Glutamatergic neuron (in vitro differentiated cells): ENCODE measurements at places on chromosomes 16 and 17. TPM values are rescaled to one million over a fixed set of nuclear protein-coding genes. Genes with fewer than 3 reads are reported as not detected.

DNA sequence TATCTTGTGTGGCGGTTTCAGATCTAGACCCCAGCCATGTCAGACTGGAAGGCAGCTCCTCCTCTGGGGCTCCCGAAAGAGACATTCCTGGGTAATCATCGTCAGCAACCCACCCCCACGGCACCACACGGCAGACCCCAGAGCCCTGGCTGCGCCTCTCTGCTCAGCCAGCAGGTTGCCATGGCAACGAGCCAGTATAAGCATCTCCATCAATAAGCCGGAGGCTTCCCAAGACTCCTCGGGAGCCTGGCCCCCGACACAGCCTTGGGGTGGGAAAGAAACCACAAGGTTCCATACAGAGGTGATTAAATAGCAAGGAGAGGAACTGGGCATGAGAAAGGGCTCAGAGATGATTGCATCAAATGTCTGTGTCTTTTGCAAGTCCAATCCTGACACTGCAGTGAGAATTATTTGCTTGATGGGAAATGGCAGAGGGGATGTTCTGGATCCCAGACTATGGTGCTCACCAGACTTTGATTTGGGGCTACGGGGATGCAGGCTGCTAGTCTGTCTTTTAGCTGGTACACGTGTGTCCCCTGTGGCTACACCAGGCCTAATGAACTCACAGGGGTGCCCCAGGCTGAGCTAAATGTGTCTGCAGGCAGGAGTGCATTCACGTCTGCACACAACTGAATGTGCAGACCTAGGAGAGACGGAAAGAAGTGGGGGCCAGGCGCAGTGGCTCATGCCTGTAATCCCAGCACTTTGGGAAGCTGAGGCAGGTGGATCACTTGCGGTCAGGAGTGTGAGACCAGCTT is 320.5 kb upstream of the TNRC6C start:
- peaks cover 14% of the 10 kb centered on the region for H3K27me3 ChIP-seq
- peaks cover 22% of the 10 kb centered on the region for H3K4me1 ChIP-seq
- H3K27ac ChIP-seq = peak overlapping the region; percentile 59
- DNase-seq = peak; percentile 69
- H3K4me3 ChIP-seq = peak overlapping the region; percentile 61

- DNase-seq = no peak
- H3K36me3 ChIP-seq = no peaks in the 10 kb centered on the region
- no peaks in the 10 kb centered on the region for H3K4me1 ChIP-seq
- no peak overlapping the region for H3K4me3 ChIP-seq
- no peaks in the 10 kb centered on the region for H3K27me3 ChIP-seq
- no peak overlapping the region for H3K27ac ChIP-seq
These were observed 133.5 kb downstream of the BRIP1 start for GRCh38 chr17:61729690-61730268.

DNA sequence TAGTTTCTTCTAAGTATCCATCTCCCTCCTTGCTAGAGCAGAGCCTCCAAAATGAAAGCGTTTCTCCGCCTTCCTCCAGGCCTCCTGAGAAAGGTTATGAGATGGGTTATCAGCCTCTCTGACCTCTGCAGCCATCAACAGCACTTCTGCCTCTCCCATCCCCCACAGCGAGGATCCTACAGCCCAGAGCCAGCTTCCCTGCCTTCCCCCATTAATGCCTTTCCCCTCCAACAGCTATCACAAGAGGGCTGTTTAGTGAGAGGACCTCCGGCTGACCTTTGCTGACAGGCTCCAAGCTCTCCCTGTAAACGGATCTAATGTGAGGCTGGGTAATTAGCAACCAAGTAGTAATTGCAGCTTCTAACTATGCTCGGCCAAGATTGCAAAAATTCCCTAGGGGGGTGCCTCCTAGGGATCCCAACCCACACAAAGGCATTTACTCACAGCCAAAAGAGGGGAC is 55.8 kb downstream of the ZFHX3 start:
- peaks cover 4% of the 10 kb centered on the region for H3K27me3 ChIP-seq
- DNase-seq = peak; percentile 74
- peak overlapping the region; percentile 50 for H3K27ac ChIP-seq
- peak overlapping the region; percentile 67 for H3K4me3 ChIP-seq
- H3K4me1 ChIP-seq = peaks cover 35% of the 10 kb centered on the region
- no peaks in the 10 kb centered on the region for H3K36me3 ChIP-seq

DNA sequence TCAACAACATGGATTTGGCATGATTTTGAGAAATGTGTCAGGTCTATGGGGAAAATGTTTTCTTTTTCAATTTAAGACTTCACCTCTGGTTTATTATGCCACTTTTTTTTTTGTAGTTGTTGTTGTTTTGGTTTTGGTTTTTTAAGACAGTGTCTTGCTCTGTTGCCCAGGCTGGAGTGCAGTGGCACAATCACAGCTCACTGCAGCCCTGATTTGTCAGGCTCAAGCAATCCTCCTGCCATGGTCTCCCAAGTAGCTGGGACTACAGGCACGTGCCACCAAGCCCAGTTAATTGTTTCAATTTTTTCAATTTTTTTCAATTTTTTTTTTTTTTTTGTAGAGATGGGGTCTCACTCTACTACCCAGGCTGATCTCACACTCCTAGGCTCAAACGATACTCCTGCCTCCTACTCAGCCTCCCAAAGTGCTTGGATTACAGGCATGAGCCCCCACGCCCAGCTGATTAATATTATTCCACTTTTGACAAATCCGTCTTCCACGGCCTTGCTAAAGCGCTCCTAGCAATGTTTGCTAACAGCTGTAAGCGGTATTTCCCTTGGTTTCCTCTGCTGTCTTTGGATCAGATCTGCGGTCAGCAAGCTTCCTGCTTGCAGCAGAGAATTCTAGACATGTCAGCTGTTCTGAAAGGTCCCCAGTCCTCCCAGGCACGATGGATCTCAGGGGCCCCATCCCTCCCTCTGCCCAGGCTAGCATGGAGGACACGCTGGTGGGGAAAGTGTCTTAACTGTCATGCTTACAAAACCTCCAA is 7.0 kb upstream of the MILR1 start:
- H3K4me3 ChIP-seq = no peak overlapping the region
- H3K27ac ChIP-seq = no peak overlapping the region
- peaks cover 2% of the 10 kb centered on the region for H3K27me3 ChIP-seq
- H3K36me3 ChIP-seq = peaks cover 19% of the 10 kb centered on the region
- no peaks in the 10 kb centered on the region for H3K4me1 ChIP-seq
- DNase-seq = no peak

DNA sequence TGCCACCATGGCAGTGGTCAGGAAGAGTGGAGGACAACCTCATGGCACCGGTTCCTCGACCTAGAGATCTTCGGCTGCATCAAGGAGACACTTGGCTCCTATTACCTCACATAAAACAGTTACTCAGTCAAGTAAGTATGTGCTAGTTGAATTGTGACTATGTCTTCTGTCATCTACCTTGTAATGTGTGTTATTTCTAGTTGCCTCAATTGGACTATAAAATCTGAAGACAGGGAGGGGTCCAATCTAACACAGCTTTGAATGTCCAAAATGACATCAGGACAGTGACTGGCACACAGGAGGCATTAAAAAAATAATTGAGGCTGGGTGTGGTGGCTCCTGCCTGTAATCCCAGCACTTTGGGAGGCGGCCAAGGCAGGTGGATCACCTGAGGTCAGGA is 17.2 kb downstream of the C16orf86 start:
- no peak overlapping the region for H3K27ac ChIP-seq
- H3K36me3 ChIP-seq = no peaks in the 10 kb centered on the region
- H3K4me1 ChIP-seq = no peaks in the 10 kb centered on the region

GRCh38 chr16:535446-536405 is 8.2 kb downstream of the CAPN15 start:
- DNase-seq = no peak
- H3K36me3 ChIP-seq = no peaks in the 10 kb centered on the region
- no peak overlapping the region for H3K27ac ChIP-seq
- H3K27me3 ChIP-seq = no peaks in the 10 kb centered on the region

- H3K4me3 ChIP-seq = no peak overlapping the region
- no peaks in the 10 kb centered on the region for H3K36me3 ChIP-seq
- no peak overlapping the region for H3K27ac ChIP-seq
- peaks cover 4% of the 10 kb centered on the region for H3K27me3 ChIP-seq
- H3K4me1 ChIP-seq = no peaks in the 10 kb centered on the region
These were observed 7.3 kb downstream of the BRIP1 start for GRCh38 chr17:61856035-61856434.

GRCh38 chr16:89094252-89094879 is 714 bp downstream of the ACSF3 start:
- peaks cover 42% of the 10 kb centered on the region for H3K4me1 ChIP-seq
- peaks cover 19% of the 10 kb centered on the region for H3K27me3 ChIP-seq
- no peak for DNase-seq
- H3K36me3 ChIP-seq = no peaks in the 10 kb centered on the region
- H3K27ac ChIP-seq = no peak overlapping the region
- H3K4me3 ChIP-seq = peak overlapping the region; percentile 94

DNA sequence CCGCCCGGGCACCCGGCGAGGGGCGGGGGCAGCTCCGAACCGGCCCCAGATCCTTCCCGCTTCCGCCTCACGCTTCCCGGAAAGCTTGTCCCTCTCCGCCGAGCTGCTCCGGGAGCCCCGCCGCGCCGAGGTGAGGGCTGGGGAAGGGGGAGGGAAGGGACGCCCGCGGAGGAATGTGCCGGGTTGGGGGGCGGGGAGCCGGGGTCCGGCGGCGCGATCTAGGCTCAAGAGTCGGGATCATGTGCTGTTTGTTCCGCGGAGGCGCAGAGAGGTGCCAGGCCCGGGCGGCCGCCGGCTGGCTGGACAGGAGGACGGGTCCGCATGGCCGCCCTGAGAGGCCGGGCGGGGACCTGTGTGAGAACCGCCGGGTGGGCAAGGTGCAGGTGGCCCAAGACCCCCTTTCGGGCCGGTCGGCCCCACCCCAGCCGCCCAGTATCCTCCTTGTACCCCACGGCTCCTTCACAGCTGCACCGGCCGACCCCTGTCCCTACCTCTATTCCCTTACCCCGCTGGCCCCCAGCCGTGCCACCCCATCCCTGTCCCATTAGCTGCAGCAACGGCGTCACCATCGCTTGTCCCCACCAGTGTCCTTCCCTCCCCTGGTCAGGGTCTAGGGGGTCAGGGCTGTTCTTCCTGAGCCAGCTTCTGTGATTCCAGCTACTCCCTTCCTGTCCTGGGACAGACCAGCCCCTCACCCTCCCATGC is 429 bp downstream of the KIF1C start:
- no peak overlapping the region for H3K27ac ChIP-seq
- H3K4me1 ChIP-seq = peaks cover 4% of the 10 kb centered on the region
- peak overlapping the region; percentile 83 for H3K4me3 ChIP-seq
- DNase-seq = peak; percentile 55
- peaks cover 14% of the 10 kb centered on the region for H3K27me3 ChIP-seq
- no peaks in the 10 kb centered on the region for H3K36me3 ChIP-seq

DNA sequence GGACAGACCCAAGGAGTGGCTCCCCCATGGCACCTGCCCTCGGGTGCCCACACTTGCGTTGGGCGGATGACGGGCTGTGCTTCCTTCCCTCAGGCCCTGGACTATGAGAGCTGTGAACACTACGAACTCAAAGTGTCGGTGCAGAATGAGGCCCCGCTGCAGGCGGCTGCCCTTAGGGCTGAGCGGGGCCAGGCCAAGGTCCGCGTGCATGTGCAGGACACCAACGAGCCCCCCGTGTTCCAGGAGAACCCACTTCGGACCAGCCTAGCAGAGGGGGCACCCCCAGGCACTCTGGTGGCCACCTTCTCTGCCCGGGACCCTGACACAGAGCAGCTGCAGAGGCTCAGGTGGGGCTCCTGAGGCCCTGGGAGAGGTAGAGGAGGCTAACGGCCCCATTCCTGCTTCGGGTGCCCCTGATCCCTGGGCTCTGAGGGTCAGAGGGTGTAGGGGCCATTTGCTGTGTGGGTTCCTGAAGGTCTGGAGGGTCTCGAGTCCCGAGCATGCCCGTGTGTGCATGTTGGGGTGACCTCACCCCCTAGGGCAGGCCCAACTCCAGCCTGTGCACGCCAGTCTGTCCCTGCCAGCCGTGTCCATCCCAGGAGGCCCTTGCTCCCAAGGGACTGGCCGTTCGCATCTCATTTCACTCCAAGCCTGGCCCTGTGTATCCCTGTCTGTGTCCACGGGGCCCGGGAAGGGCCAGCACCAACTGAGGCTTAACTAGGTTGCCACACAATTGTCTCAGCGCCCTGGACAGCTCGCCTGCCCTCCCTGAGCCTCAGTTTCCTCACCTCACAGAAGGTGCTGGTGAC is 10.0 kb downstream of the SLC22A31 start:
- H3K27me3 ChIP-seq = peaks cover 29% of the 10 kb centered on the region
- peak; percentile 20 for DNase-seq
- no peaks in the 10 kb centered on the region for H3K36me3 ChIP-seq
- peaks cover 2% of the 10 kb centered on the region for H3K4me1 ChIP-seq
- no peak overlapping the region for H3K4me3 ChIP-seq

- peaks cover 5% of the 10 kb centered on the region for H3K4me1 ChIP-seq
- H3K36me3 ChIP-seq = peaks cover 9% of the 10 kb centered on the region
- no peak for DNase-seq
- peaks cover 3% of the 10 kb centered on the region for H3K27me3 ChIP-seq
These were observed 32.6 kb downstream of the ERN1 start for GRCh38 chr17:64097196-64097936.

DNA sequence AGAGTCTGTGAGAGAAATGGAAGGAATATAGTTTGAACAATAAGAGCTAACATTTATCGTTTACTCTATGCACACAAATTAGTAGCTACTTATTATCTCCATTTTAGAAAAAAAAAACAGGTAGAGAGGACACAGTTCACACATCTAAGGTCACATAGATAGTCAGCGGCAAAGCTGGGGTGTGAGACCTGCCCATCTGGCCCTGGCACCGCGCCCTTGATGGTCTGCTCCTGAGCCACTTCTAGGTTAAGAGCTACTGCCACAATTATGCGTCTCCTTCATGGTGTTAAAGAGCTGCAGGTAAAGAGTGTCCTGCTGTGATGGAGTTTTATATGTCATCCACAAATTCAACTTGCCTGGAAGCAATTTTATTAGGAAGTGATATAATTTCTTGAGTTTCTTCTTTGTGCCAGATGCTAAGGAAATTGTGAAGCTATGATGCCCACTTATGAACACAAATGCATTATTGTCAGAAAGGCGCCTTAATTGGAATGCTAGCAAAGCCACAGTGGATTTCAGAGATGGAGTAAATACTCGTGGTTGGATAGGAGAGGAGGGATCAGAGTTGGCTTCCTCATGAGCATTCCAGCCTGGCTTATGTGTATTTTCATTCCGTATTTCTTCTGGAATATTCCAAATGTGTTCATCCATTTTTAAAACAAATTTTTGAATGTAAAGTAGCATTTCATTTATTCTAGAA is 21.3 kb upstream of the MFSD6L start:
- H3K27ac ChIP-seq = no peak overlapping the region
- no peak for DNase-seq
- no peaks in the 10 kb centered on the region for H3K4me1 ChIP-seq
- no peak overlapping the region for H3K4me3 ChIP-seq

- no peaks in the 10 kb centered on the region for H3K4me1 ChIP-seq
- no peak overlapping the region for H3K27ac ChIP-seq
- no peak for DNase-seq
- no peaks in the 10 kb centered on the region for H3K27me3 ChIP-seq
These were observed 27.7 kb downstream of the CNTROB start for GRCh38 chr17:7959503-7960253.

DNA sequence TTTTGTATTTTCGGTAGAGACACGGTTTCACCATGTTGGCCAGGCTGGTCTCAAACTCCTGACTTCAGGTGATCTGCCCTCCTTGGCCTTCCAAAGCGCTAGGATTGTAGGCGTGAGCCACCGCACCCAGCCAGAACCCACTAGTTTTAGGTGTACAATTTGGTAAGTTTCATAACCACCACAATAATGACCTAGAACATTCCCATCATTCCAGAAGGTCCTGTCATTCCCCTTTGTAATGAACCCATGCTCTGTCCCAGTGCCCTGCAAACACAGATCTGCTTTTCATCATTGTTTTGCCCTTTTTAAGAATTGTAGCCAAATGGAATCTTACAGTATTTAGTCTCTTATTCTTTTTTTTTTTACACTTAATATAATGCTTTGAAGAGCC is 35.6 kb upstream of the IRF8 start:
- peaks cover 11% of the 10 kb centered on the region for H3K27me3 ChIP-seq
- H3K4me3 ChIP-seq = no peak overlapping the region
- H3K27ac ChIP-seq = no peak overlapping the region
- H3K4me1 ChIP-seq = no peaks in the 10 kb centered on the region

Gene NDUFB10
- total RNA-seq = 302 TPM

Gene CMTM2
- not detected for total RNA-seq

Gene SHPK
- 35.5 TPM for total RNA-seq

Gene TNFRSF17
- not detected for total RNA-seq
